ENCODE measurements at places on chromosomes 3 and 15.

GRCh38 chr3:16113704-16114103 is 60.8 kb upstream of the GALNT15 start:
- DNase-seq, result peak; percentile 86

- DNase-seq, result no peak
Observed at GRCh38 chr3:49620728-49621127, 53.4 kb upstream of the APEH start.

DNA sequence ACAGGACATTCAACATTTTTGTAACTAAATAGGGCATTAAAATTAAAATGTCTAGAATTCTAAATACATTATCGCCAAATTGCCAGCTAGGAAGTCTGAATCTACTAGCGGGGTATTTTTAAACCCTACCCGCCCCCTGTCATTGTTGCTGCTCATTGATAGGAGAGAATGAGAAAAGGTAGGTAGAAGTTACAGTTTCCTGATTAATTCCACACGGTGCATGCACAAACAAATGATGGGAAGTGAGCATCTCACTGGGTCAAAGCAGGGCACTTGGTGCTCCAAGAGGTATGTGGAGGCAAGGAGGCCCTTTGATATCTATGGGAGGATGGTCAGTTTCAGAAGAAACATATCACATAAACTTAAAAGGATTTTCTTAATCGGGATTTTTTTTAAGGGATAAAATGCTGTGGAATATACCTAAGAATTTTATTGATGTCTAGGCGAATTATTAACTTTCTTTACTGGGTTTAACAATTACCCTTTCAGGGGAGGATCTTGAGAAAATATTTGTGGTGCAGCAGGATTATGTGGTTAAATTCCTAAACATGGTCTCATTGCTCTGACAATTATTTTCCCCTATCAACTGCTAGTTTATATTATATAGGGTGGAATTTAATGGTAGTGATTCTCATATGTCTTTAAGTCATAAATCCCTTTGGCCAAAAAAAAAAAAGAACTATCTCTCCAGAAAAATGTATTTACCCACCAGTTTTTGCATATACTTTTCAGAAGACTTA is 236.0 kb upstream of the GOLGA6L4 start:
- peak; percentile 81 for DNase-seq

GRCh38 chr3:157888040-157888439 is 218.2 kb downstream of the SHOX2 start:
- DNase-seq, result no peak

DNA sequence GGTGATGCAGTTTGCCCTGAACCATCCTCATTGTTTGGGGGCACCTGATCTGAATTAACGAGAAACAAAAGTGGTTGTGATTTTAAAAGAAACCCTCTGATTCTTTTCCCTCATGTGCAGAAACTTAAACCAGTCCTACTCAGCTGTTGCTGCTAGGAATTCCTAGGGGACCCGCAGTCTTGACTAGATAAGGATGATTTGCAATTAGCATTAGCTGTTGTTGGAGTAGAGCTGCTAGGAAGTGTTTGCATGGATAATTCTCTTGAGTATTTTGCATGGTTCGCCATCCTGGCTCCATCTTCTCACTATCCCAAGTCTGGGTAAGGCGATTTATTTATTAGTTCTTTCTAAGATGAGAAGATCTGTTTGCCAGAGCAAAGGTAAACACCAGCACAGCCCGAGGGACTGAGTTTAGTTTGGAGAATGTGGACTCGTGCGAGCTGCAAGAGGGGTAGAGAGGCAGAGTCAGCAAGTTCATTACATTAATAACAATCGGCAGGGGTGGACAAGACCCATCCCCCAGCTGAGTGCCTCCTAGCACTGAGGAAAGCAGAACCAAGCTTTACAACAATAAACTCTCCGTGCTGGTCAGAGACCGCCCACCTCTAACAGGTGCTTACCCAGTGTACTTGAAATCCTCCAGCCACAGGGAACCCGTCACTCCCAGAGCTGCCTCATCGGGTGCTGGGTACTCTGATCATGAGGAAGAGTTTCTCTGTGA is 4.1 kb downstream of the FGD5 start:
- no peak for DNase-seq

- no peak for DNase-seq
Observed at GRCh38 chr3:132843851-132844553, 121.8 kb upstream of the NPHP3 start.

GRCh38 chr3:83894223-83894622 is 1064.6 kb upstream of the CADM2 start:
- no peak for DNase-seq

DNA sequence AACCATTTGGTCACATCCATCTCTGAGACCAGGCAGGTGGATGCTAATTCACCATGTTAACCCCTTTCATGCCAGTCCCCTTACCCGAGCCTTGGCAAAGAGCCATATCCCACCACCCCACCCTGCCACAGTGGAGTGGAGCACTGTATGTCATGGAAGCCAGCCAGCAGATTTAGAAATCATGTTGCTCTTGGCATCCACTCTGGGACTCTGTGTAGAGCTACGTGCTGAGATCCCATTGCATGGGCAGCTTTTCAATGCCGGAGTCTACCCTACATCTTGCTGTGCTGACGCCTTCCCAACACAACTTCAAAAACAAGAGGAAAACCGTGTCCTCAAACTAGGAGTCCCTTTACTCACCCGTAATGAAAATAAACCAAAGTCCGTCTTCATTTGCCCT is 131.0 kb downstream of the NTRK3 start:
- peak; percentile 7 for DNase-seq

- DNase-seq, result no peak
Observed at GRCh38 chr3:31891876-31892455, 89.1 kb downstream of the OSBPL10 start.

- peak; percentile 67 for DNase-seq
Observed at GRCh38 chr3:141913150-141913811, 36.8 kb downstream of the ATP1B3 start.

DNA sequence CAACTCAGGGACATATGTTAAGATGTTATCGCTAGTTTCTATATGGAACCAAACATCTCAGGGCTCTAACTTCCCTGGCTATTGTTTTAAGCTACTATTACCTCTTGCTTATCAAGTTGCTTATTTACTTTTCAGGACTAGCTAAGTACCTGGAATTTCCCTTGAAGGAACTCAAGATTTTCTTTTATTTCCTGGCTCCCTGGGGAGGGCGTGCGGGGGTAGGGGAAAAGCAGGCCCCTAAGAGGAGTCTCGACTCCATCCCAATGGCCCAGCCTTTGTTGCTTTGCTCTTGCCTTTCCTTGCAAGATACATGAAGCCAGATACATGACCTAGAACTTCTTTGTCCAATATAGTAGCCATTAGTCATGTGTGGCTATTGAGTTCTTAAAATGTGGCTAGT is 76.9 kb upstream of the STXBP5L start:
- no peak for DNase-seq

- no peak for DNase-seq
Observed at GRCh38 chr3:98763076-98763475, at the start of gene ST3GAL6. Gene ST3GAL6, plus strand, starts transcription at chr3:98763340. Its CDS starts 5,101 bp downstream, at chr3:98768441.

DNA sequence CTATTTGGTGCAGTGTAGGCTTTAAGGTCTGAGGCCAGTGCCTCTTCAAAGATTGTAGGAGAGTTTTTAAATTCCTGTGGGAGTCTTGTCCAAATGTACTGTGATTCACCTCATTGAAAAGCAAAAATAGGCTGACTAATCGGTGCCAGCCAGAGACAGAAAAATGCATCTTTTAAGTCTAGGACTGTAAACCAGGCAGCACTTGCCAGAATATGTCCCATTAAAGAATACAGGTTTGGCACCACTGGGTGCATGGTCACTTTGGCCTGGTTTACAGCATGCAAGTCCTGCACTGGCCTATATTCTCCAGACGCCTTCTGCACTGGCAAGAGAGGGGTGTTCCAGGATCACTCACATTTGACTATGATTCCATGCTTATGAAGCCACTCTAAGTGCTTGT is 20.3 kb upstream of the NOX5 start:
- DNase-seq, result peak; percentile 52

- no peak for DNase-seq
Observed at GRCh38 chr3:194247350-194247740, 103.8 kb downstream of the CPN2 start.

GRCh38 chr15:66617137-66618090 is 51.6 kb upstream of the LCTL start:
- DNase-seq, result peak; percentile 47

DNA sequence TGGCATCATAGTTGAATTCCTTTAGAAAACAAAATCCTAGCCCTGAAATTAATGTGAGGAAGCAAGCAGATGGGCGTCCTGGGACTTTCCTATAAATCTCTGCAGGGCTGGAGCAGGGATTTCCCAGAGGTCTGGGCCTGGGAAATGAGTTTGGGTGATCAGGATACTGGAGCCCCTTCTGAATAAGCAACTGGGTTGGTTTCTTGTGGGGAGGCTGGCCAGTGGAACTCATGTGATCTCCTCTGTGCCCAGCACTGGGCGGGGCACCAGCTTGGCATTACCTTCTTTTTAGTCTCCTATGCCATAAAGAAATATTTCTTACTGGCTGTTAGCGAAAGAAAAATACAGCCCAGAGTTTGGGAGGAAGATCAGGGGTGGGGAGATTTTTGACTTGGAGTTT is 1.7 kb downstream of the THSD4 start:
- no peak for DNase-seq

GRCh38 chr3:94694894-94695293 is 632.0 kb downstream of the NSUN3 start:
- DNase-seq, result no peak

DNA sequence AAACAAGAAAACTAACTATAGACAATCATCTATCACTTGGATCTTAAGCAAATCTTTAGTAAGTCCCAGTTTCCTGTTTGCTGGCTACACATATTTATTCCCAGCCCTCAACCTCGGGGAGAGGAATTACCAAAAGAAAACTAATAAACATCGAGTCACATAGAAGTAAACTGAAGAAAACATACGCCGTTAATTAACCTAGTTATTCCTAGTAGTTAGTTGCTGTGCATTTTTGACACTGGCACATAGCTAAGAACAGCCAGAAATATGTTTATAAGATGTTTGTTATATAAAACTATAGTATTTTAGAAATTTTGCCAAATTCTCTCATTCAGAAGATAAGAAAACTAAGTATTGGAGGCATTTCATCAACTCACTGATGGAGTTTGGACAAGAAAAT is 407.2 kb upstream of the ARHGEF26 start:
- no peak for DNase-seq

GRCh38 chr3:46239301-46239938 is 2.8 kb upstream of the CCR3 start:
- no peak for DNase-seq

DNA sequence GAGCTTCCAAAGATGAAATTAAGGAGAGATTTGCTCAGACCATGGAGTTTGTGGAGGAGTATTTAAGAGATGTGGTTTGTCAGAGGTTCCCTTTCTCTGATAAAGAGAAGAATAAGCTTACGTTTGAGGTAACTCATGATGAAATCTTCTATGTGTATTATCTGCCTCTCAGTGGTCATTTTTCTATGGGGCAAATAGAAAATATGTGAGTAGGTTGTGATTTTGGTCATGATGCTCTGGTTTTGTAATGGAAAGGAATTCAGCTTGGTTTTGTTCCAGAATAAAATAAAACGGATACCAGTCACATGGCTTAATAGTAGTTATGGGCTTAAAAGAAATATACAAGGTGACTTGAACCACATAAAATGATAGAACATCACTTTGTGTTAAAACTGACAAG is 181.1 kb downstream of the ITPR1 start:
- DNase-seq, result peak; percentile 45

- DNase-seq, result peak; percentile 37
Observed at GRCh38 chr3:134134698-134135415, 105.1 kb upstream of the SLCO2A1 start.

DNA sequence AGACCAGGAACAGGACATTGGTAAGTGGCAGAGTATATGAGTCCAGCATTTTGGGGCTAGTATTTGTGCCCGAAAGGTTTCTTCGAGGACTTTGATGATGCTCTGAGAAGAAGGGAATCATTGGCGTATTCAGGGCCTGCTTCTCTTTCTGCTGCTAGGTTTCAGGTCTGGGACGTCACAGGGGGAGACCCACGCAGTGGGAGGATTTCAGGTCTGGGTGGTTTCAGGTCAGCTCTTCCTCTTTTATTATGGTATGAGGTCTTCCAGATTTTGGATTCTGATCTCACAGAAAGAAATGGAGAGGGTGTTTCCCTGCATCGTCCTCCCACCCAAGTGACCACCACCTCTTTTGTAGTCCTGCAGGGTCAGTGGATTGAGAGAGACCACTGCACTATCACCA is 62.5 kb downstream of the CDAN1 start:
- DNase-seq, result no peak

- DNase-seq, result no peak
Observed at GRCh38 chr15:42493679-42494078, 1.8 kb upstream of the SNAP23 start.

DNA sequence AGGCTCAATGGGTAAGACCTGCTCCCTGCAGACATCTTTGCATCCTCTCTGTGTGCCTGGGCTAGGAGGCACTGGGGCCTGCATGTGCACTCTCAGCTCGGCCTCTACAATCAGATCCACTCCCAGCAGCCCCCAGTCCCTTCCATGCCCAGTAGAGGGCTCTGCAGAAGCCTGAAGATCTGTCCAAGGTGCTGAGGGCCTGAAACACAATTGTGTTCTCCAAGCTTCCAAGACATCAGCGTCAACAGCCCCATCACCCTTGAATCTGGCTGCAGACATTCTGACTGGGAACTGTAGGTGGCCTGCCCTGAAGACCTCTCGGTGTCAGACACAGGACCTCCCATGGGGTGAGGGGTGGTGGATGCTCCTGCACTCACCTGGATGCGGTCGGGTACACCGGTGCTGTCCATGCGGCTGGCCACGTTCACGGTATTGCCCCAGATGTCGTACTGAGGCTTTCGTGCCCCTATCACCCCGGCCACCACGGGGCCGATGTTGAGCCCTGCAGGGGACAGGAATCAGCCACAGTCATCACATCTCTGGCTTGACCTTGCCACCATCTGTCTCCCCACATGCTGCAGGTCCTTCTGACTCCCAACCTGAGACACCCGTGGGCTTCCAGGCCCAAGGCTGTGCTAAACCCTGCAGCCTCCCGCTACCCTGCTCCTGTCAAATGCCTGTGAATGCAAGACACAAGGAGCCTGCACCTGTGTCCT is 84.7 kb downstream of the SEC22A start:
- DNase-seq, result peak; percentile 69

DNA sequence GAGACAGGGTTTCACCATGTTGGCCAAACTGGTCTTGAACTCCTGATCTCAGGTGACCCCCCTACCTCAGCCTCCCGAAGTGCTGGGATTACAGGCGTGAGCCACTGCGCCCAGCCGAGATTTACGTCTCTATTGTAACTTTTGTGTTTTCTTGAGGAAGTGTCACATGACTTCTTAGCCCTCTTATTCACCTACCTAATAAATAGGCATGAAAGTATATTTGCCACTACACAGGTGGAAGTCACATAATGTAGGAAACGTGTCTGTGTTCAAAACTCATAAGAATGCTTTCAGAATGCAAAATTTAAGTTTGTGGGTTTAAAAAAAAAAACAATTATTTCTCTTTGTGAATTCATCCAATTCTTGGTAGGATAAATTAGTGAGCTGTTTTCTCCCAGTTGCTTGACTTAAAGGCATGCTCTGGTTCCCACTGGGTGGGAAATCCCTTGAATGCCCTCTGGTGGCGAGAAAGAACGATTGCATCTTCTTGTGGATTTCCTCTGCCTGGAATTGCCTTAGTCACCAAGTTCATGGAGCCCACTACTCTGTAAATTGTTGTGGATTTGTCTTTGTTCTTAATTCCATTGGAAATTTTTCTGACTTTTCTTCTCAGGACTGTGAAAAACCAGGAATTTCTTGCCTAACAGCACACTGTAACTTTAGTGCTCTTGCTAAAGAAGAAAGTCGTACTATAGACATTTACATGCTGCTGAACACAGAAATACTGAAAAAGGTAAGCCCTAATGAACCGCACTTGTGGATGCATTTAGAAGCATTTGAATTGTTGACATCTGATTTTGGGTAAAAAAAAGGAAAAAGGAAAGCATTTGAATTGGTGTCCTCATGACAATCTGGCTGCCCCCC is 82.2 kb upstream of the CTDSPL start:
- DNase-seq, result peak; percentile 78

All from fibroblast of skin of scalp (primary cell).